ENCODE measurements at places on chromosomes 5 and 9.

DNA sequence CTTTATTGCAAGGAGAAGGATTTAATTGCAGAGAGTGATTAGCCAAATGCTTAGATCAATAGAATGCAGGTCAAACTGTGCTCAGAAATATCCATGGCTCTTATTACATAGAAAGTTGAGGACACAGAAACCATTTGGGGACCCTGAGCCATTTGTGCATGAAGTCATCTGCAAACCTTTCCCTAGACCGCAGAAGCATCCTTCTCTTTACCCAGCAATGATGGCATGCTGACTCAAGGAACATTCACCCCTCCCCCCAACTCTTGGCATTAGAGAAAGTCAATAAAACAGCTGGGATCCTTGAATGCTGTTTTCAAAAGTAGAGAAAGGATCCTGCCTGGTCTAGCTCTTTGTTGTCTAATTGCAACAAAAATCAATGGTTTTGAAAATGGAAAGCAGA is 73.5 kb downstream of the PPP2R2B start:
- no peak for ATAC-seq

GRCh38 chr9:2053883-2054845 is 39.0 kb downstream of the SMARCA2 start:
- no peak for ATAC-seq

GRCh38 chr5:135027697-135028615 is 6.1 kb downstream of the PITX1 start:
- no peak for ATAC-seq

DNA sequence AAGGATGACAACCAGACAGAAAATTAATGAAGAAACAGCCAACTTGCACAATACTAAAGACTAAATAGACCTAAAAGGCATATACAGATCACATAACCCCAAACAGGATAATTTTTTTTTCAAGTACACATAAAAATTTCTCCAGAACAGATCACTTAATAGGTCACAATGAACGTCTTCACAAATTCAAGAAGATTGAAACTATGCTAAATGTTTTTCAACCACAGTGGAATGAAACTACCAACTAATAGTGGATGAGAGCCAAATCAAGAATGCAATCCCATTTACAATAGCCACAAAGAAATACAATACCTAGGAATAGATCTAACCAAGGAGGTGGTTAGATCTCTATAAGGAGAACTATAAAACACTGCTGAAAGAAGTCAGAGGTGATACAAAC is 145.8 kb downstream of the TMEM232 start:
- ATAC-seq = no peak

- no peak for ATAC-seq
Measured at GRCh38 chr5:5154733-5155132, 14.6 kb downstream of the ADAMTS16 start.

GRCh38 chr9:136399176-136400037 is 563 bp downstream of the SNAPC4 start:
- ATAC-seq = peak; percentile 35

DNA sequence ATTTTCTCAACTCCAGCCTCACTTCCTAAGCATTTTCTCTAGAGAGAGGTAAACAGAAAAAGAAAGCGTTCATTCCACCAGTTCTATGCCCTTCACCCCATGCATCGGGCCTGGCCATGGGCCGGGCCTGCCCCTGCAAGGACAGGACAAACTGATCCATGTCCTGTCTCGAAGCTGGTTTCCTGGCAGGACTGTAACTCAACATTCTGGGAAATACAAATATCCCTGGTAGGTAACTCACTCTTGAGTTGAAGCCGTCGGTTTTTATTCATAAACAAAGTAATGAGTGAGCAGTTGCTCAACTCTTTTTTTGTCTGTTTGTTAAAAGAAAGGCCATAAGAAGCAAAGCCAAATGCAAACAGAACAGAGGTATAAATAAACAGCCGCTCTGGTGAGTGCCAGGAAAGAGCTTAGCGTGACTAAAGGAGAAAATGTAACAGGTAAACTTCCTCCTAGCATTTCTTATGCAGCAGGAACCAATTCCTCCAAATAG is 64.4 kb upstream of the DNAH5 start:
- no peak for ATAC-seq

GRCh38 chr5:92418341-92418740 is 1035.2 kb upstream of the ARRDC3 start:
- ATAC-seq = no peak

DNA sequence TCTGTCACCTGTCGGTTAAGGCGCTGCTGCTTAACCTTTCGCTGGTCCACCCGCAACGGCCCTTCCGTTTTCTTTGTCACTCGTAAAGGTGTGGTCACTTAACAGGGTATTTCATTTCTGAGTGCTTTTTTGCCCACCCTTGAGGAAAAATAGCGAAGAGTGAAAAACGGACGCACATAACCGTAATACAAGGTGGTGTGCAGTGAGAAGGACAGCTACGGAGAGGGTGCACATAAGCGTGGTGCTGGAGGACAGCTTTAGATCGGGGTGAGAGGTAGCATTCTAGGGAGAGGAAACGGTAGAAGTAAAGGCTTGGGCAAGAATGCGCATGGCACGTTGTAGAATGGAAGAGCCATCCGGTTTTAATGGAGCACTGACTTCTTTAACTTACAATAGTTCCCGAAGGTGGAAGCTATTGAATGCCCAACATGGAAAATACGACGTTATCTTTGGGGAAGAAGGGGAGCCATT is 761 bp downstream of the CCT5 start:
- peak; percentile 52 for ATAC-seq

- no peak for ATAC-seq
Measured at GRCh38 chr9:37061768-37062167, 27.7 kb upstream of the PAX5 start.

GRCh38 chr5:123756318-123756665 is 244.3 kb downstream of the CSNK1G3 start:
- ATAC-seq = peak; percentile 40

DNA sequence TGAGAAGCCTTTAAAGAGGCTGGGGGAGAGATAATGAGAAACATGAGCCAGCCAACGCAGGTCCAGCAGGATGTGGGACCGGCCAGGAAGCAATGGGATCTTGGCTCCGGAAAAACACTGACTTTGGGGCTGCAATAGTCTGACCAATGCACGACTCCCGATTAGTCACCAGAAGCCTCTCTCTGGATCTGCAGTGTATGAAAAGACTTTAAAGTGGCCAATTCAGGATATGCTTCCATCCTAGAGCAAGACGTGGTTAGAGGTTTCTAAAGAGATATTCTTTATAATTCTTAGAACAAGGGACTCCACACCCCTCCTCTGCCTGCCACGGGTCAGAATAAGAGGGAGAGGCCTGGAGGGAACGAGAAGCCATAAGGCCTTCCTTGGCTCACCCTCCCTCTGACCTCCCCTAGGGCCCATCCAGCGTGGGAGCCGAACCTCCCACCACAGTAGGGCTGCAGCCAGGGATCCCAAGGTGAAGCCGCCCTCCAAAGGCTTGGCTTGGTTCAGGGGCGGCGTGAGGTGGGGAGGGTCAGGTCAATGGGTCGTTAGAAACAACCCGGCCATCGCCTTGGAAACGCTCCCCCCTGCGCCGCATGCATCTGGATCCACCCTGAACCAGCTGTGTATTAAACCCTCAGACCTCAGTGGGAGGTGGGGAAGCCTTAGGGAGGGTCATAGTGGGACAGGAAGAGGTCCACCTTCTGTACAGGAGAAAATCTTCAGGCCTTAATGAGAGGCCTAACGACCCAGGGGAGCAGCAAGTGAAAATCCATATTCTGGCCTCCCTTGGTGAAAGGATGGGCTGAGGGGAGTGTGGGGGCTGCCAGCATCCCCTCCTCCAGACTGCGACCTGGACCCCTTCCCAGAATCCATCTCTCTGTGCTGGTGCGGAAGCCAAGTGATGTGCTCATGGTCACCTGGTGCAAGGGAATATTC is 11.1 kb downstream of the FGF1 start:
- peak; percentile 92 for ATAC-seq

DNA sequence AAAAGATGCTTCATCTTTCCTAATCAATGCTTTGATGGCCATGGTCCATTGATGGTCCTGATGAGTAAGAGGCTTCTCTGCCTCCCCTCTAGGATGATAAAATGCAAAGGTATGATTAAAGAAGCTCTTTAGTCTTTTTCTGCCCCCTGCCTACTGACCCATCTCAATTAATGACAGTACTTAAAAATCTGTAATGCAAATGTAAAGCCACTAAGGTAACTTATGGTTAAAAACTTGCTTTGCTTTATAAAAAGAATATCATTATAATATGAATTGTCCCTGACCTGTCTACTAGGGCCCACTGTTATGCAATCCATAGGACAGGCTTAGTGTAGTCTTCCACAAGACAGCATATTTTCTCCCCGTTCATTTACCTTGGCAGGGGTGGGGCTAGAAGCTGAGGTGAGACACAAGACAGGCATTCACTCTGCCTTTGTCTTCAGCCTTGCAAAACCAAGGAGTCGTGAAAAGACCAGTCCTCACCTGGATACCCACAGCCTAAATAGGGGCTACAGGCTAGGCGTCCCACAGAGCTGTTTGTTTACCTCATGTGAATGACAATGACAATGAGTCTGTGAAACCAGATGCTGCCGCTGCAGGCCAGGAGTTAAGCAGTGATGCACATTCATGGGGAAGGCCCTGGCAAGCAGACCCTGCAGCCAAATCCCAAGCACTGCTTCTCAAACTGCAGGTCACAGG is 60.4 kb downstream of the BNC2 start:
- ATAC-seq = no peak

DNA sequence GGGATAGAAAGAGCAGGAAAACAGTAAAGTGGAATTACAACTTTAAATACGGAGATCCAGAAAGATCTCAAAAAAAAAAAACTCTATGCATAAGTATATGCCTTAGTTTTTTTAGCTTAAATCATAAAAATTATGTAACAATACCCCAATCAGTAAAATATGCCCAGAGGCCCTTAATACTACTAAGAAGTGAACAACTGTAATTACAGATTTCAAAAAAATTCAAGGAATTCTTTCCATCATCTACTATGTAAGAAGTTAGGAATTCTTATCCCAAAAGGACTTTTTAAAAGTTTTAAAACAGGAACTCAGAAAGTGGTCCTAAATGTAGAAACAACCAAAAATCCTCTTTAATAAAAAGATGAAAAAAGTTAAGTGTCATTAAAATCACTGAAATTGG is 111.3 kb downstream of the SSBP2 start:
- peak; percentile 53 for ATAC-seq

- ATAC-seq = no peak
Measured at GRCh38 chr5:39816156-39816845, 391.5 kb upstream of the DAB2 start.

GRCh38 chr9:86353655-86354010 is 577 bp downstream of the TUT7 start:
- ATAC-seq = peak; percentile 21

GRCh38 chr5:154786414-154786813 is 31.2 kb downstream of the LARP1 start:
- ATAC-seq = no peak

DNA sequence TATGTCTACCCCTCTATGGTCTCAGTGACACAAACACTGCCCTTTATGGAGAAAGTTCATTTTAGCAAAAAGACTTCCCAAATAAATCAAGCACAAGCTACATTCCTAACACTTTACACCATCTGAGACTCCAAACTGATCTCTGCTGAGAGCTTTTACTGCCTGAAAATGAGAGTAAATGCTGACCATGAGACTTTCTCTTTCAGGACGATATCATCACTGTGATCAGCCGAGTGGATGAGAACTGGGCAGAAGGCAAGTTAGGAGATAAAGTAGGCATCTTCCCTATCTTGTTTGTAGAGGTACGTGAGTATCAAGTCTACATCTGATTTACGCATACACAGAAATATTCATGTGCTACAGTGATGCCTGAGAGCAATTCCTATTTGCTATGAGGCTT is 67.5 kb downstream of the SH3RF2 start:
- ATAC-seq = no peak

DNA sequence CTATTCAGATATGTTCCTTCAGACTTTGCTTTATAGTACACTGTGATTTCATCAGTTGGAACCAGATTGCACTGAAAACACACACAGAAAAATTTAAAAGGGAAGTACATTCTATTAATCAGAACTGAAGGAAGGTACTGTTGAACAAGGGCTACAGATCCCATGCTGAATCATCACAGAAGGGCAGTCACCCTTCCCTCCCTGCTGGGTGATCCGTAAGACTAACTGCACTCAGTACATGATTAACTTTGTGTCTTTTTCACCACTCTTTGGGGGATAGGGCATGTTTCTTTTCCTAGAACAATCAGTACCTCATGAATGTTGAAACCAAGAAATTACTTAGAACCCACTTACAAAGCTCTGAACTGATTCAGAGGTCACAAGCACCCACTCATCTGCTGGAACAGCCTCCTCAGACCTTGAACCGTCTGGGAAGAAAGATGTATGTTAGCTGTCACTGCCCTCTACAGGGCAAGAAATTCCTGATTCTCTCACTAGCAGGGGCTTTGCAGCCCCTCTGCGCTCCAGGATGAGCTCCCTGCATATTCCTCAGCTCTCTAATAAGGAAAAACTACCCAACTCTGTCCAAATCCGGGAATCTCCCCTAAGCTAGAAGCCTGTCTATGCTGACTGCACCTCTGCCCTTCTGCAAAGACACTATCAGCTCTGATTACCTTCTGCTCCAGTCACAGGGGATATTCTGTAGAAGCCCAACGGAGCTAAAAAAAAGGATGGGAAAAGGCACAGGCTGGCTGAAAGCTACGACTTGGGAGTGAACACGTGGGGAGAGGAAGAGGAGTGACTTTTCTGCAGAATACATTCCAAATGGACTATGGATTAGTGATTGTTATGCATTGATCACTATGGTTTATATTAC is 51.0 kb downstream of the IARS1 start:
- ATAC-seq = peak; percentile 48

- ATAC-seq = no peak
Measured at GRCh38 chr5:107154593-107154992, 516.1 kb downstream of the EFNA5 start.

- ATAC-seq = no peak
Measured at GRCh38 chr5:29779141-29779540, 1414.3 kb upstream of the CDH6 start.

- ATAC-seq = no peak
Measured at GRCh38 chr9:84819491-84819991, 150.0 kb downstream of the NTRK2 start.

- ATAC-seq = no peak
Measured at GRCh38 chr5:175557778-175558177, 79.4 kb downstream of the SFXN1 start.

DNA sequence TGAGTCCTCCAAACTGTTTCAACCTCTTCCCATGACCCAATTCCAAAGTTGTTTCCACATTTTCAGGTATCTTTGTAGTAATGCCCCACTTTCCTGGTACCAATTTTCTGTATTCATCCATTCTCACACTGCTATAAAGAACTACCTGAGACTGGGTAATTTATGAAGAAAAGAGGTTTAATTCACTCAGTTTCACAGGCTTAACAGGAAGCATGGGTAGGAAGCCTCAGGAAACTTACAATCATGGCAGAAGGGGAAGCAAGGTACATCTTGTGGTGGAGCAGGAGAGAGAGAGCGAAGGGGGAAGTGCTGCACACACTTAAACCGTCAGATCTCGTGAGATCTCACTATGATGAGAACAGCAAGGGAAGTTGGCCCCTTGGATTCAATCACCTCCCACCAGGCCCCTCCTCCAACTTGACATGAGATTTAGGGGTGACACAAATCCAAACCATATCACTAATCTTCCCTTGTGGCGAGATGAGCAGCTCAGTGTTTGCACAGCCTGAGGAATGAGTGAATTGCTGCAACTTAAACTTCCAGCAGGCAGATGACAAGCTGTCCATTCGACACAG is 42.9 kb downstream of the TRIP13 start:
- no peak for ATAC-seq

GRCh38 chr5:35804201-35804653 is 52.5 kb upstream of the IL7R start:
- no peak for ATAC-seq
